ENCODE measurements at places on chromosomes 16 and 17. TPM values are rescaled to one million over a fixed set of nuclear protein-coding genes. Genes with fewer than 3 reads are reported as not detected.
A peak's percentile ranks its signal among the peaks of the same experiment; 100 is the strongest.

DNA sequence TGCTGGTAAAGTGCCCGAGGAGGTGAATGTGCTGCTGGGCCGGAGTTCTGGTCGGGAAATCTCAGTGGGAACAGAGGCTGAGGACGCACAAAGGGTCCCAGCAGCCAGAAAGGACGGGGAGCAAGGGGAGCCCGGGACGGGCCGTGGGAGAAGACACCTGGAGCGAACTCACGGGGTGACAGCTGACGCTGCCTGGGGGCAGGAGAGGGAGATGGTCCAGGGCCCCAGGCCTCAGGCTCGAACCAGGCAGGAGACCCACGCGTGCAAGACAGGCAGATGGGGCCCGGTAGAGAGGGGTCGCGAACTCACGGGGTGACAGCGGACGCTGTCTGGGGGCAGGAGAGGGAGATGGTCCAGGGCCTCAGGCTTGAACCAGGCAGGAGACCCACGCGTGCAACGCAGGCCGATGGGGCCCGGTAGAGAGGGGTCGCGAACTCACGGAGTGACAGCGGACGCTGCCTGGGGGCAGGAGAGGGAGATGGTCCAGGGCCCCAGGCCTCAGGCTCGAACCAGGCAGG is 72.9 kb downstream of the METRNL start:
- no peak for DNase-seq

GRCh38 chr16:86089991-86090390 is 191.0 kb downstream of the IRF8 start:
- DNase-seq: no peak

DNA sequence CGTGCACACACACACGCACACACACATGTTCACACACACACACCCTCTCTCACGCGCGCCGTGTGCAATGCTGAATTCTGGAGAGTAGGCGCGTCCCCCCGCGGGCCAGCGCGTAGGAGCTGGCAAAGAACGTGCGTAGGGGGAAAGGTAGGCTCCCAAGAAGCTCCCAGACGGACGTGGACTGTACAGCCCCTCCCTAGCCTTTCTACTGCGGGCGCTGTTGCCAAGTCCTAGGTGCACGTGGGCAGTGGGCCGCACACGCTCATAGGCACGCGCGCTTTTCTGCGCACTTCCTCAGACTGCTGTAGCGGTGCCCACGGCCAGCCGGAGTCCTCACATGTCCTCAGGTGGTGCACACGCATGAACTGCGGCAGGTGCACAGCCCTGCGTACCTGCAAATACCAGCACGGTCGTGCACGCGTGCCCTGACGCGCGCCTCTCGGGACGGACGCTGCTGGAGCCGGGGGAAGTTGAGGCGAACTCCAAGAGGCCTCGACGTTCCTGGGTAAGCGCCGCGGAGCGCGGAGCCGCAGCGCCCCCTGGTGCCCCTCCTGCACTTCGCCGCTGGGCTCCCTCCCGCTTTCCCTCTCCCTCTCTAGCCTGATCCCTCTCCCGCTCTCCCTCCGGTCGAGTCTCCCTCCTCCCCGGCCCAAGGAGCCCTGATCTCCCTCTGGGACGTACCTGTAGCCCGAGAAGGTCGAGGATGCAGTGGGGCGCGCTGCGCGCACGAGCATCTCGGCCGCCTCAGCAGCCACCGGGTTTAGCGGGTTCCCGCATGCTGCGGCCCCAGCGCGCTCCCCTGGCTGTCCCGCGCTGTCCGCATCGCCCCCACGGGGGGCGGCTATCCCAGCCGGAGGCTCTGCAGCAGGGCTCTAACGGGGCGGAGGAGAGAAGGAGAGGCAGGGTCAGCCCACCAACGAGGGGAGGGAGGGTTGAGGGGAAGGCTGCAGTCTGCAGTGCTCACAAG is 749 bp downstream of the GRIN2A start:
- DNase-seq: peak; percentile 4

GRCh38 chr17:28573966-28574480 is 2.7 kb downstream of the ALDOC start:
- DNase-seq: no peak

- DNase-seq: no peak
These were observed 23.6 kb downstream of the SLC5A10 start for GRCh38 chr17:18975597-18975996.

GRCh38 chr16:49596648-49597291 is 223.2 kb downstream of the C16orf78 start:
- no peak for DNase-seq

- no peak for DNase-seq
These were observed 721 bp upstream of the SOCS3 start for GRCh38 chr17:78360371-78361224.

The TSNAXIP1 gene
- total RNA-seq: 0.20 TPM

The CCL17 gene
- total RNA-seq: not detected
